ENCODE measurements at places on chromosomes 7 and 10.
A peak's percentile ranks its signal among the peaks of the same experiment; 100 is the strongest.

GRCh38 chr7:111886233-111886632, 320.0 kb downstream of the DOCK4 start:
- DNase-seq = no peak

- DNase-seq = no peak
These were observed 102.2 kb downstream of the CELF2 start for GRCh38 chr10:11119843-11120242.

GRCh38 chr7:150737265-150738055, at the start of gene GIMAP5:
Gene GIMAP5, plus strand, starts transcription at chr7:150737418. Its CDS starts 3,467 bp downstream, at chr7:150740885.
- DNase-seq = no peak

- peak; percentile 70 for DNase-seq
These were observed 82.9 kb upstream of the AFAP1L2 start for GRCh38 chr10:114486938-114487814.

- DNase-seq = no peak
These were observed 566.6 kb upstream of the ZWINT start for GRCh38 chr10:56927701-56928100.

GRCh38 chr7:30172451-30172850, 37.7 kb downstream of the MTURN start:
- no peak for DNase-seq

GRCh38 chr10:71268758-71269157, 50.3 kb upstream of the SLC29A3 start:
- DNase-seq = no peak

- no peak for DNase-seq
These were observed 59.5 kb upstream of the KLF6 start for GRCh38 chr10:3844491-3845025.

DNA sequence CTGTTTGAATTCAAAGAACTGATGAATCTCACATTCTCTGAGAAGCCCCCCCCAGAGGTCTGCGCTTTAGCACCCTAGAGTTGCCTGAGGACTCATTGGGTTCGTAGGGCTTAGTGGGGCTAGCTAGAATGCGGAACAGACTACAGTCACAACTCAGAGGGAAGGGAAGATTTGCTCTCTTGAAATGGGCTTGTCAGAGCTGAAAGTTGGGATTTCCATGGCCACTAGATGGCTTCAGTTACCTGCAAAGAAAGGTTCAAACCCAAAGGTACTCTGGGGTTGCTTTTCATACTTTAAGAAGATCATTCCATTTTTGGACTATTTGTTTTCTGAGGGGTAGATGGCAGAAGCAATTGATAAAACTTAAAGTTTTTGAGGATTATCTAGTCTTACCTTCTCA, 205.0 kb downstream of the BBS9 start:
- no peak for DNase-seq

DNA sequence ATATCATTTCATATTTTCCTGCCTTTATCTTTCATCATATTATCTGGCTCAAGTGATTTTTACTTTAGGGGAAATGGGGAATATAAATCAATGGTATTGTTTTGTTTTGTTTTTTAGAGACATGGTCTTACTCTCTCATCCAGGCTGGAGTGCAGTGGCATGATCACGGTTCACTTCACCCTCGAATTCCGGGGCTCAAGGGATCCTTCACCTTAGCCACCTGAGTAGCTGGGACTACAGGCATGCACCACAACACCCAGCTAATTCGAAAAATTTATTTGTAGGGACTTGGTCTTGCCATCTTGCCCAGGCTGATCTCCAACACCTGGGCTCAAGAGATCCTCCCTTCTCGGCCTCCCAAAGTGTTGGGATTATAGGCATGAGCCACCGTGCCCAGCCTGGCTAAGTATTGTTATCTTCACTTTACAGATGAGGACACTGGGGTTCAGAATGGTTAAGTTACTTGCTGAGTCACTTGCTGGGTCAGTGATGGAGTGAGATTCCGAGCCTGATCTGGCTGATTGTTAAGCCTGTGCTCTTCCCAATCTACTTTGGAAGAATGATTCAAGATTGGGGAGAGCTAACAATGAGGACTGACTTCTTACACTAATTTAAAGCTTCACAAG, 3.7 kb upstream of the SLC16A9 start:
- DNase-seq = no peak

DNA sequence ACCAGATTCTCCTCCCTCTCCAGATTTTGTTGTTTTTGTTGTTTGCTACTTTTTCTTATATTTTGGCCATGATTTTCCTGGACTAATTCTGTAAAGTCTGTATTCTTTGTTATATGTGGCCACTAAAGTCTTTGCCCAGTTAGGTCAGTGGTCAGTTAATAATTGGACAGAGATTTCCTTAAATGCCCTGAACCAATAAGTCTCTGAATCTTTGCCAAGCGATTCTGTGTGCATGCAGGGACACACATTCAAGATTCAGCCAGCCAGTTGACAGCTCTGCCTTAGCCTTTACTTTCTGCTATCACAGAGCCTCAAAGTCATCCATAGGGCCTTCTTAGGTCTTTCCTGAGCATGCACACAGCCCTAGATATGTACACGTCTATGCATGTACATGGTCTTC, 11.0 kb upstream of the COL17A1 start:
- no peak for DNase-seq

GRCh38 chr10:78331391-78331922, 297.8 kb downstream of the RPS24 start:
- DNase-seq = no peak

DNA sequence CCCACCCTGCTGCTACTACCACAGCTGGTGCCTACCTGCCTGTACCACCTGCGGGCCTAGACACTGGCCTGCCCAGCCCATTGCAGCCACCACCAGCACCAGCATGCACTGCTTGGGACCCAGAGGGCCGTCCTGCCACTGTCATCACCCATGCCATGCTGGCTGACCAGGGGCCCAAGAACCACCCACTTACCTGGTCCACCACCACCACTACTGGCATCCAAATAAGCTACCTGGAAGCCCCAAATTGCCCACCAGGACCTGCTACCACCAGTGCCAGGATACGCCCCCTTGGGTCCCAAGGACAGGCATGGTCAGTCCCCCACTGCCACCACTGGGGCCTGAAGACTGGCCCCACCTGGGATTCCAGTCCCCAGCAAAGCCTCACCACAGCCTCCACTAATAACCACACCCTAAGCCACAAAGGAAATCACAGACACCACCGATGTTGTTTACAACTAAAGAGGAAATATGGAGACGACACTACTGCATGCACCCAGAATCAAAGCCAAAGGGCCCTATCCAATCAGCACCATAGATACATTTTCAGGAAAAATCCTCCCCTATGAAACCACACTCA, 70.5 kb upstream of the DIP2C start:
- DNase-seq = no peak

DNA sequence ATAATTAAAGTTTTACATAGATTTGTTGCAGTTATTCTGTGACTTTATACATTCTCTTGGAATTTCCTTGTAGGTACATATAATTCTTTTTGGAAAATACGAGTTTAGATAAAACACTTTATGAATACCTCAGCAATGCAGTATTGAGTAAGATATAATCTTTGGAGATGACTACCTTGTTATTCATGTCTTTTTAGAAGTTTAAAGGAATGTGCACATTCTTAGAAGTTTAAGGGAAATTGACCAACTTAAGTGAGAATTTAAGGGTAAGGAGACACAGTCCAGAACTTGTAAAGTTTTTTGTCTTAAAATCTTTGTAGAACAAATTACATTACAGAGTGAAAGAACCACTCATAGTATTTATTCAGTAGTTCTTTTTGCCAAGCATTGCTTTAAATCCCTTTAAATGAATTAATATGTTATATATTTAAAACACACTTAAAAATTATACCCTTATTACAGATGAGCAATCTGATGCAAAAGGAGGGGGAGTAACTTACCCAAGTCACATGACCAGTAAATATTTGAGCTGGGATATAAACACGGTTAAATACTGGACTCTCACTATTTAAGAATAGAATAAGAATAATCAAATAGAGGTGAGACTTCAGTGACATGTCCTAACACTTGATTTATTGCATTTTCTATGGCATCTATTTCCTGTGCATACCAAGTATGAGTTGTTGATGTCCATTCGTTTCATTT, 139.5 kb upstream of the FERD3L start:
- DNase-seq = no peak
